ENCODE measurements at places on chromosomes 12 and 14.
A peak's percentile ranks its signal among the peaks of the same experiment; 100 is the strongest.

DNA sequence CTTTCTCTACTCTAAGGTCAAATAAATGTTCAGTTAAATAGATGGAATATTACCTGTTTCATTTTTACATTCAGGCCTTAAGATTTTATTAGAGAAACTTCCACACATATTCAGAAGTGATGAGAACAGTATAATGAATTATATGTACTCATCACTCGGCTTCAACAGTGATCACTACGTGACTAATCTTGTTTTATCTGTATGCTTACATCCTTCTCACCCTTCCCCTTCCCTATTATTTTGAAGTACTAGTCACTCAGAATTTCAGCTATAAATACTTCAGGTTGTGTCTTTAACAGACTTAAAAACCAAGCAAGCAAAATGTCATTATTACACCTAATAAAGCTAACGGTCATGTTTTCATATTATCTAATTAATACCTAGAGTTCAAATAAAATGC, 34.9 kb downstream of the ETV6 start:
- no peak for DNase-seq

- DNase-seq: peak; percentile 58
Observed at GRCh38 chr14:95835121-95835730, 41.4 kb upstream of the TUNAR start.

- DNase-seq: no peak
Observed at GRCh38 chr12:118560733-118561132, 184.4 kb downstream of the SUDS3 start.

DNA sequence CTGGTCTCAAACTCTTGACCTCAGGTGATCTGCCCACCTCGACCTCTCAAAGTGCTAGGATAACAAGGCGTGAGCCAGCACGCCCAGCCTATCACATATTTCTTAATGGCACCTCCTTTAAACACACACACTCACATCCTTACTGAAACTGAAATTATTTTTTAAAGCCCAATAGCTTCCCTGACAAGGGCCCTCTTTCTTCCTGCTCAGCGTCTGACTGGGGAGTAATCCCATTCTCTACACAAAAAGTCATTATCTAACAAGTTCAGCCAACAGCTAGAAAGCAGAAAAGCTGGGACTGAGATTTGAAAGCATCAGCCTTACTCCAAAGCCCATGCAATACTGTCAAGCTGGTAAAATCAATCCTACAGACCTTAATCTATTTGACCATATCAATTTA, 10.0 kb upstream of the AICDA start:
- DNase-seq: no peak

- DNase-seq: no peak
Observed at GRCh38 chr14:65302571-65303189, 109.8 kb upstream of the FUT8 start.

- no peak for DNase-seq
Observed at GRCh38 chr14:70192915-70193314, 4.2 kb upstream of the SLC8A3 start.

DNA sequence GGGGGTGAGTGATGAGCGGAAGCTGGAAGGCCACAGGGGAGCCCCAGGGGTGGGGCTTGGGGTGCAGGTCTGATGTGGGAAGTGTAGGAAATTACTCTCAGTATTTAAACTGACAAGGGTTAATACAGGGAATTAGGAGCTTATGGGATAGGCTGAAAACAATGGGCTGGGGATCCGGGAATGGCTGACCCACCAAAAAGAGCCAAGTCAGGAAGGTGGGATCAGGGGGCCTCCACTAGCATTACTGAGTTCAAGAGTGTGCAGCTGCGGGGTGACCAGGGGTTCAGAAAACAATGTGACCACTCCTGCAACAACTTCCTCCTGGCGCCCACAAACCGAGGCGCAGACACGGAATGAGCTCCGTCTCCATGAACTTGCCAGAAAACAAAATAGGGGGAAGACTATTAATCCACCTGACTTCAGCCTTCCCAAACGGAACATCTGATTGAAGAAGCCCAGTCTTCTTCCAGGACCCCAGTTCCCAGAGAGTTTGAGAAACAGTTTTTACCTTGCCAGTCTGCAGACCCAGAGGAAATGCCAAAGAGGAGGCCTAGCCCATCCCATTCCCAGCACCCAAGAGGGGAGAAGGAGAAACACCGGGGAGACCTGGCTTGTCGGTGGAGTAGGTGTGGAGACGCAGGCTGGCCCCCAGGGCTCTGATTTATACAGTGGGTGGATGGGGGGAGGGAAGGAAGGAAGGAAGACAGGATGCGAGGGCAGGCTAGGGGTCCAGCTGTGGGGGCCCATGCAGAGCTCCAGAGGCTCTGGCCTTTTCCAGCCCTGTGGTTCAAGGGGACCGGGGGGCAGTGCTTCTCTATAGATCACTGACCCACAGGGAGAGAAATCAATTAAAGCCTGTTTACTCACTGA, 16.5 kb upstream of the YY1 start:
- DNase-seq: peak; percentile 63

- DNase-seq: no peak
Observed at GRCh38 chr12:121990692-121991603, 30.7 kb upstream of the BCL7A start.

DNA sequence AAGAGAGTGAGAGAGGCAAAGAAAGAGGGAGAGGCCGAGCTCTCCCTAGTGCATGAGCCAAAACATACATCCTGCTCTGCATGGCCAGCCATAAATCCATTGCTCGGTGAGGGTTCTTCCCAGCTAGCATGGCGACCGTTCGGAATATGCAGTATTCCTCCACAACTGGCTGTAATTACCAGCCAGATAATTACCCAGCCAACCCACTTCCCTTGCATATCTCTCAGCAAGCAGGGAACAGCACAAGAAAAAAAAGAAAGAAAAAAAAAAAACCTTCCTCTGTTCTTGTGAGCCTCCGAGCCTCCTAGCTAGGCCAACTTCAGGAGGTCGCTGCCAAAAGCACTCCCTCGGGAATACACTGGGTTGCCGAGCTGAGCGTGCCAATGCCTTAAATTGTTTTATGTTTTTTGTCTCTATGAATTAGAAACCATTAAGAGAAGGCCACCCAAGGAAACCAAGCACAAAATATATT, 567.9 kb downstream of the MED13L start:
- no peak for DNase-seq

GRCh38 chr14:20667957-20668356, 16.4 kb upstream of the RNASE4 start:
- DNase-seq: no peak

DNA sequence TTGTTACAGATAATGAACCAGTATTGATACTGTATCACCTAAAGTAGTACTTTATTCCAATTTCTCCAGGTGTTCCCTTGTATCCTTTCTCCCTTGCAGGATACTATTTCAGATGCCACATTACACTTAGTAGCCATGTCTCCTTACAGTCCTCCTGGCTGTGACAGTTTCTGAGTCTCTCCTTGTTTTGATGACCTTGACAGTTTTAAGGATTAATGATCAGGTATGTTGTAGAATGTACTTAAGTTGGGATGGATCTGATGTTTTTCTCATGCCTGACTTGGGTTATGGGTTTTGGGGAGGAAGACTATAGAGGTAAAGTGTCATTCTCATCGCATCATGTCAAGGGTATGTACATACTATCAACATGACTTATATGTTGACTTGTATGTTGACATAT, 193.6 kb downstream of the ADGRD1 start:
- DNase-seq: no peak

GRCh38 chr12:105001476-105001875, 15.4 kb downstream of the NOPCHAP1 start:
- no peak for DNase-seq

DNA sequence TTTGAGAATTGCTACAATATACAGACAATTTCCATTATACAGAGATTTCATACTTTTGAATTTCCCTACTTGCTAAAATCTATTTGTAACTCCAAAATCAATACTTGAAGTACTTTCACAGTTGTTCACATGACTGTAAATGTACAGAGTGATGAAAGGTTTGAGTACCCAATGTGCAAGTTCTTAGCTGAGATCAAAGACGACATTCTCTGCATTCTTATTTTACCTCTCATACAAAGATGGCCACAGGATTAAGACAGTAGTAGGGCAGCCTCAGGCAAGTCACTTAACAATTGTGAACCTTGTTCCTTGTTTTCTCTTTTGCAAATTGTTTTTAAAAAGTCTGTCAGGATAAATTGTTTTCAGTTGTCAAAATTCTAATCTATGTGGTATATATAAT, 255.9 kb upstream of the KITLG start:
- no peak for DNase-seq

GRCh38 chr14:101076451-101077198, 173.1 kb upstream of the RTL1 start:
- no peak for DNase-seq

- no peak for DNase-seq
Observed at GRCh38 chr14:99674064-99674650, 9.9 kb upstream of the CYP46A1 start.

DNA sequence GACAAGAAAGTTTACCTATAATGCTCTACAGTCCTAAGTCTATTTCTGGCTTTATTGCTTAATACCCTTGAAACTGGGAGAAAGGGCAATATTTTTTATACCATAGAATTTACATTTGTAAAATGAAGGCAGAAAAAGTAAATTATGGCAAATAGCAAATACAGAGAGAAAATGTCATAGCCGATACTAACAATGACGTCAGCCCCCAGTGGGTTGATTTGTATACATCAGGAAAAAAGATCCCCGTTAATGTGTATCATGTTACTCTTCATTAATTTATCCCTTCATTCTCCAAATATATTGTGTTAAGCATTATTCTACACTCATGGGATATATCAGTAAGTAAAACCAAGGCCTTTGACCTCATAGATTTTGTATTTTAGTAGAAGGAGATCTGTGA, 445.1 kb upstream of the SYT1 start:
- no peak for DNase-seq

DNA sequence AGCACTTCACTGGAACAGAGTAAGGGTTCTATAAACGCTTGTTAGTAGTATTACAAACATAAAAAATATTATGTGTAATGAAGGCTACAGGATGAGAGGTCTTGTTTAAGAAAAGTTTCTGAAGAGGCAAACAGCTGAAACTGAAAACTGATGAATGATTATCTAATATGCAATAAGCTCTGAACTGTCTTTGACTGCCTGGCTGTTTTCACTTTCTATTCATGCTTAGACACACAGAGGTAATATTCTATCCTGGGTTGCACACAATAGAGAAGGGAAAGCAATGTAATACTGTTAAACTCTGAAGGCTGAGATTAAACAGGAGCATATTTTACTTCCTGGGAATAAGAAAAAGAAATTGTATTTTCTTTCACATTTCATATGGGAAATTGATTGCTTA, 251.3 kb downstream of the ALX1 start:
- no peak for DNase-seq

GRCh38 chr14:85464135-85464895, 65.6 kb upstream of the FLRT2 start:
- no peak for DNase-seq

- no peak for DNase-seq
Observed at GRCh38 chr14:63652406-63652805, 10.7 kb upstream of the WDR89 start.

GRCh38 chr14:76861574-76862255, 35.5 kb downstream of the LRRC74A start:
- DNase-seq: no peak

GRCh38 chr14:99215277-99215676, 56.7 kb downstream of the BCL11B start:
- DNase-seq: no peak

GRCh38 chr12:91224401-91224800, 41.8 kb upstream of the DCN start:
- no peak for DNase-seq

All from NB4 (cell line).